ENCODE measurements at places on chromosomes 1 and 21.

DNA sequence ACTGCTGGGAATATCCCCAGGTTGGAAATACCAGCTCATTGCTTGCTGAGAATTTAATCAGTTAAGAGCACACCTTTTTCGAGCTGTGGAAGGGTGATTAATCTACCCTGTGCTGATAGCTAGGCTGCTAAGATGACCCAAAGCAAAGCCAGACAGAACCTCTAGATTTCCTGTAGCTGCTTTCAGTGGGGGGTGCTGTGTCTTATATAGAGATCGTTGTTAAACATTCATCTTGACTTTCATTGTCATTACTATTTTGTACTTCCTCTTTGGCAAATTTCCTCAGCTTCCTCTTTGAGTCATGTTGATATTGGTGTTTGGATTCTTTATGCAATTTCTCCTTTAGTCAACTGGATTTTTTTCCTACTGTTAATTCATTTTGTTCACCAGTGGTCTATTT, 155.3 kb downstream of the DISC1 start:
- DNase-seq = no peak

DNA sequence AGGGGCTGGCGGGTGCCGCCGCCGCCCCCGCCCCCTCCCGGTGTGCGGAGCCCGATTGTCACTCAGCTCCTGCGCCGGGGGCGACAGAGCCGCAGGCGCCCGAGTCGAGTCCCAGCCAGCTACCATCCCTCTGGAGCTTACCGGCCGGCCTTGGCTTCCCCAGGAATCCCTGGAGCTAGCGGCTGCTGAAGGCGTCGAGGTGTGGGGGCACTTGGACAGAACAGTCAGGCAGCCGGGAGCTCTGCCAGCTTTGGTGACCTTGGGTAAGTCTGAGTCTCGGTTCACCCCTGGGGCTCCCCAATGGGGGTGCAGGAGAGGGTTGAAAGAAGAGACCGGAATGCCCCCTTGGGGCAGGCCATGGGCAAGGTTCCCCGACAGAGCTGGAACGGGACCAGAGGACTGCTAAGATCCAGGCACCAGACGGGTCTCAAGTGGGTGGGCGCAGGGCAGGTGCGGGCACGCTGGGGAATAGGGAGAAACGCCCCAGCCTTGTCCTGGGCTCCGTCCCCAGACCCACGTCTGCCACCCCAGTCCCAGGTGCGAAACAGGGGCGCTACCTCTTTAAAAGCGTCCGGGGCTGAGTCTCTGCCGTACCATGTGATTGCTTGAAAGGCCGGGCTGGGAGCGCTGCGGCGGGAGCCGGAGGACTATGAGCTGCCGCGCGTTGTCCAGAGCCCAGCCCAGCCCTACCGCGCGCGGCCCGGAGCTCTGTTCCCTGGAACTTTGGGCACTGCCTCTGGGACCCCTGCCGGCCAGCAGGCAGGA, at the start of gene ADORA1:
Gene ADORA1, plus strand, starts transcription at position 61 of the 765 bp plus-strand sequence. CDS start 1,116 bp downstream, outside the sequence.
- no peak for DNase-seq

DNA sequence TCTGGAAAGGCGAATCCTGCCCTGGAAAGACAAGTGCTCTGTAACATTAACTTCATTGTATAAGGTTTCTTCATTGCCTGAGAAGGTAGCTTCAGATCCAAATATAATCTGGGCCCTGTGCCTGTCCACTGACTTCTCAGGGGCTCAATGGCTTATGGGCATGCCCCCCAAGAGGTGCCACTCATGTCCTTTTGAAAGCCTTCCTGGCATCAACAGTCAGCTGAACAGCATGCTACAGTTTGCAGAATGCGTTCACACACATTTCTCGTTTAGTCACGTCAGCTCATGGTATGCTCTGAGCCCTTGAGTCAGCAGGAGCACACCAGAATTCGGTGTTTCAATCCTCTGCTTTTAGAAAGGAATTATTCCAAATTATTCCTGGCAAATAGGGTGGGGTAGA, 23.8 kb downstream of the TMCC2 start:
- DNase-seq = no peak

GRCh38 chr1:48026275-48026674, 29.1 kb upstream of the TRABD2B start:
- DNase-seq = no peak

GRCh38 chr1:36879613-36880012, 154.7 kb downstream of the GRIK3 start:
- no peak for DNase-seq

- no peak for DNase-seq
Measured at GRCh38 chr1:19852036-19852435, 30.2 kb upstream of the OTUD3 start.

DNA sequence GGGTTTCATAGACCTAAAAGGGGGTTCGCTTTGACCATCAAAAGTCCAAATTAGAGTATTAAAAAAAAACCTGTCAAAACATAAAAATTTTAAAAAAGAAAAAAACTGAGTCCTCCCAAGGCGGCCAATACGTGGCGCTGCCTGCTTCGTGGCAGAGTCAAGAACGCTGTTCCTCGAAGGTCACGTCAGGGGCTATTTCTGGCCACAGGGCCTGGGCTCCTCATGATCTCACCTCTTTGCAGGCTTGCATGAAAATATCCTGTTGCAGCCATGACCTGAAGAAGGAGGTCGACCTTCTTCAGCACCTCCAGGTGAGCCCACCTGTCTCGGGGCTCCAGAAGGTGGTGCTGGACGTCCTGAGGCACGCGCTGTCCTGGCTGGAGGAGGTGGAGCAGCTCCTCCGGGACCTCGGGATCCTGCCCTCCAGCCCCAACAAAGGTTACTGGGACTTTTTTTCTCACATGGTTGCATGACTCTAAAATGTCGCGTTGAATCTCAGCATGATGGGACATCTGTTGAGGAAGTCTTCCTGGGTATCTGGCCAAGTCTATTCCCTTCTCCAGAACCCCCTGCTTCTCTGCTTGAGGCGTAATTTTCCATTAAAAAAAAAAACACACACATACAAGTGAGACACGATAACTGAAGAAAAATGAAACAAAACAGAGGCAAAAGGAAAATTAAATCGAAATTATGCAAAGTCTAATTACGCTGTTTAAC, 80.4 kb upstream of the EFHD2 start:
- DNase-seq = no peak

GRCh38 chr1:219659005-219659600, 46.2 kb upstream of the ZC3H11B start:
- DNase-seq = no peak

DNA sequence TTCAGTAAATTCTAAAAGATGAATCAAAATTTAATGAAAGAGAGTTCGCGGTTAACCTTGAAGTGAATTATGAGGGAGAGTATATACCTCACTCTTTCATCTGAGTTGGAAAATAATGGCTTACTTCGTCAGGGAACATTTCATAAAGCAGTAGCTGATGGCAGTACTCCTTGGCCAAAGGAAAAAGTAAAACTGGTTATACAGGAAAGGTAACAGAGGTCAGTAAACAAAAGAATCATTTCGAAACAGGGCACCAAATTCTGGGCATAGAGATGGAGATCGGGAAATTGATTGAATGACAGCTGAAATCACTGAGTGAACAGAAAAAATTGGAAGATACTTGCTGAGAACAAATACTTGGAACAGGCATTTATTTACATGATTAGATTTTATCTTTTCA, 199.0 kb downstream of the OLFM3 start:
- no peak for DNase-seq

DNA sequence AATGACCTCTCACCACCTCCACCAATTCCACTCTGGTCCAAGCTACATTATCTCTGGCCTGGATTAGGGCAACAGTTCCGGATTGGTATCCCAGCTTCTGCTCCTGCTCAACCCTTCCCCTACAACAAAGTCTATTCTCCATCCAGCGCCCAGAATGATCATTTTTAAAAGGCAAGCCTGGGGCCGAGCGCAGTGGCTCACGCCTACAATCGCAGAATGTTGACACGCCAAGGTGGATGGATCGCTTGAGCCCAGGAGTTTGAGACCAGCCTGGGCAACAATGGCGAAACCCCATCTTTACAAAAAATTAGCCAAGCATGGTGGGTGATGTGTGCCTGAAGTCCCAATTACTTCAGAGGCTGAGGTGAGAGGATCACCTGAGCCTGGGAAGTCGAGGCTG, 2.2 kb downstream of the LYST start:
- no peak for DNase-seq

DNA sequence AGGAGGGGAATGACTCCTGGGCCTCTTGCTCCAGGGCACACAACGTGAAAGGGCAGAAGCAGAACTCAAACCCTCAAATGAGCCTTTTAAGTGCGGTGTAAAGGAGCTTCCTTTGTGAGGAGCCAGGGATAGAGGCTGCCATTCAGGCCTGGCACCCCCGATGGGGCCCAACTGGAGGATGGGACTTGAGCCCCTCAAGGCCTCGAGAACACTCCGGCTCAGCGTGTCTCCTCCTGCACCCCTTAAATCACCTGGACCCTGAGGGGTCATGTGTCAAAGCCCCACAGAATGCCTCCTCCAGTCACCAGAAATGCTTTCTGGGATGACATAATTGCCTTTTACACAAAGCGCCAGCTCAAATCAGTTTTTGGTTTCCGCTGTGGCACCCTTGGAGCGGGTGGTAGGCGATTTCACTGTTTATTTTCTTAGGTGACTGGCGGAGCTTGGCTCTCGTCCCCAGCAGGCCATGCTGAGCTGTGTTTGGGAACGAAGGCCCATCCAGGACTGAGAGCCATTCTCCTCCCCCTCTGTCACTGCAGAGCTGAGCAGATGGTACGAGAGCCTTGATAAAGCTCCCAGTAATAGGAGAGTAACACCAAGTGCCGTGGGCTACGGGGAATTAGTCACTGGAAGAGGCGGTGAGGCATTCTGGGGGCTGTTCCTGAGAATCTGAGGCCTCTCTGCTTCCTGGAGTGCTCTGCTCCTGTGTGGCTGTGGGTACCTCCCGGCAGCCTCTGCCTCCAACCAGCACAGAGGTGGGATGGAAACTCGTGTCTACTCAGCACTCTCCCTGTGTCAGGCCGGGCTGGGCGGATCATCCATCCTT, 163.0 kb downstream of the GRIK3 start:
- DNase-seq = no peak

- DNase-seq = no peak
Measured at GRCh38 chr1:59755069-59755685, 59.6 kb upstream of the HOOK1 start.

DNA sequence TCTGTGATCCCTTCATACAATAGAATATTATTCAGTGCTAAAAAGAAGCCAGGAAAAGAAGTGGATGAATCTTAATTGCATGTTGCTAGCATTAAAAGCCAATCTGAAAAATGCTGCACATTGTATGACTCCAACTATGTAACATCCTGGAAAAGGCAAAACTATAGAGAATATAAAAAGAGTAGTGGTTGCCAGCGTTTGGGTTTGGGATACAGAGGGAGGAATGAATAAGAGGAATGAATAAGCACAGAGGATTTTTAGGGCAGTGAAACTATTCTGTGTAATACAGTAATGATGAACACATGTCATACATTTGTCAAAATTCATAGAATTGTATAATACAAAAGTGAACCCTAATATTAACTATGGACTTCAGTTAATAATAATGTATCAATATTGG, 42.5 kb downstream of the GPR88 start:
- no peak for DNase-seq

GRCh38 chr1:211932231-211932932, 101.8 kb upstream of the LPGAT1 start:
- DNase-seq = no peak

DNA sequence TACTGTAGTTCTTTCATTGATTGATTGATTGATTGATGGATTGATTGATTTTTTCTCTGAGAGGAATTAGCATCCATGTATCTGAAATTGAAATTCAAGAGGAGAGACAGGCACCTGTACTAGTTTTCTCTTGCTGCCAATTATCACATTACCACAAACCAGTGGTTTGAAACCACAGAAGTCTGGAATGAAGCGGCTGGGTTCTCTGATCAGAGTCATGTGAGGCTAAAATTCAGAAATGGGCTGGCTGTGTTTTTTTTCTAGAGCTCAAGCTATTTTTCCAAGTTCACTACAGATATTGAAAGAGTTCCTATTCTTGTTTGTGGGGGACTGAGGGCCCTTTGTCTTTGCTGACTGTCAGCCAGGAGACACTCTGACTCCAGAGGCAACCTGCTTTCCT, 10.0 kb downstream of the NBPF3 start:
- no peak for DNase-seq

GRCh38 chr1:25912076-25912831, 6.0 kb upstream of the STMN1 start:
- peak; percentile 27 for DNase-seq

GRCh38 chr1:74964508-74965102, 169.6 kb upstream of the LHX8 start:
- no peak for DNase-seq

- DNase-seq = no peak
Measured at GRCh38 chr1:114549137-114549536, 32.3 kb downstream of the BCAS2 start.

GRCh38 chr1:81170721-81171120, 630.0 kb upstream of the ADGRL2 start:
- DNase-seq = no peak

GRCh38 chr1:79681382-79681781, 674.9 kb upstream of the ADGRL4 start:
- no peak for DNase-seq

DNA sequence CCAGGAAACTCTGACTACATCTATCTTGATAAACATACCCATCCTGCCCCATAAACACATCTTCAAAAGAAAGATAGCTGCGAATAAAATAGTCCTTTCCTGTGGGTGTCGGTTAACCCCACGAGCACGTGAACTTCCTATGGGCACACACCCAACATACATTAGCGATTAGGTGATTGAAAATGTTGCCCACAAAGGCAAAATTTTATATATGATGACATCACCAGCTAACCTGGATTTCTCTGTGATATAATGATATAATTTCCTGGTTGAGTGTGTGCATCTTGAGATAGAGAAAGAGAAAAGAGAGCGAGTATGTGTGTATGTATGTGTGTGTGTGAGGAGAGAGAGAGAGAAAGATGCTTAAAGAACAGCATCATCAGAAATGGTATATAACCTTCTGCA, 296.1 kb downstream of the PTPRC start:
- no peak for DNase-seq

DNA sequence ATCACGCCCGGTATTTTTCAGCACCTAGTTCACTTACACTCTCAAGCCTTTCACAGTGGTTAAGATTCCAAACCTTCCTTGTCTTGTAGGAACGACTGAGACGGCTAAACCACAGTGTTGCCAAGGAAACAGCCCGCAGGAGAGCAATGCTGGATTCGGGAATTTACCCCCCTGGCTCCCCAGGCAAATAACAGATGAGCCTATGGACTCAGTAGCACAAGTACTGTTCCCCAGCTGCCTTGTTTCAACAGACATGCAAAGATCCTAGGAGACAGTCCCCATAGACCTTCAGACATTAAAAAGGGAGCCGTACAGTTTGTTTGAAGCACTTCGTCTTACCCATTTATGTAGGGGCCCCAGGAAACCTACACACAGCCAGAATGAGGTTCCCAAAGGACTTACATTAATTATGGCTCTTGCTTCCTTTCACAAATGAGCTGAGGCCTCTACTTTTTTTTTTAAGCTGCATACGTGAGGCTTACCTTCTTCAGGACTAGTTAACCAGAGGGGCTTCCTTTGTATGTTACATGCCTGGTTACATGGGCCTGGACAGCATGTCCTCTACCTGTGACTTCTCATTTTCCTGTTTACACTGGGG, 2.7 kb downstream of the SNAPIN start:
- DNase-seq = no peak

- DNase-seq = no peak
Measured at GRCh38 chr1:22880174-22880601, 92.5 kb downstream of the LACTBL1 start.

All from SW 1271 (cell line).